Activated CD4-positive, alpha-beta T cell treated with anti-CD3 and anti-CD28 coated beads, Interleukin-2, amount 50 U/mL, for 4 hours (primary cell): ENCODE measurements at places on chromosomes 12 and 14.
A peak's percentile ranks its signal among the peaks of the same experiment; 100 is the strongest.

DNA sequence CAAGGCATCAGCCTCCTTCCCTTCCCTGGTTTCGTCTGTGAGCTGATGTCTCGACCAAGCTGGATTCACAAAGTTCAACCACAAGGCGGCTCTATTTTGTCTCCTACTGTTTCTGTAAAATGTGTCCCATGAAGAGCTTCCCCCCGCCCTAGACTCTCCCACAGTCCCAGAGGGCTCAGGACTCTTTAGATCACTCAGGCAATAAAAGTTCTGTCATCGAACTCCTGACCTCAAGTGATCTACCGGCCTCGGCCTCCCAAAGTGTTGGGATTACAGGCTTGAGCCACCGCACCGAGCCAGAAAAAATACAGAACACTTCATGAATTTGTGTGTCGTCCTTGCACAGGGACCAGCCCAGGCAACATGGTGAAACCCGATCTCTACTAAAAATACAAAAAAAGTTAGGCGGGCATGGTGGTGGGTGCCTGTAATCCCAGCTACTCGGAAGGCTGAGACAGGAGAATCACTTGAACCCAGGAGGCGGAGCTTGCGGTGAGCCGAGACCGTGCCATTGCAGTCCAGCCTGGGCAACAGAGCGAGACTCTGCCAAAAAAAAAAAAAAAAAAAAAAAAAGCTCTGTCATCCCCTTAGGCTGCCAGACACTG lies 149.4 kb downstream of the BCL11B start:
- DNase-seq, result no peak

GRCh38 chr14:58912287-58912686 lies 274.5 kb downstream of the DACT1 start:
- no peak for DNase-seq

GRCh38 chr12:133217219-133217618 lies 18.5 kb downstream of the ANHX start:
- DNase-seq, result no peak

- no peak for DNase-seq
These were observed 113.5 kb downstream of the SCARB1 start for GRCh38 chr12:124750149-124750656.

DNA sequence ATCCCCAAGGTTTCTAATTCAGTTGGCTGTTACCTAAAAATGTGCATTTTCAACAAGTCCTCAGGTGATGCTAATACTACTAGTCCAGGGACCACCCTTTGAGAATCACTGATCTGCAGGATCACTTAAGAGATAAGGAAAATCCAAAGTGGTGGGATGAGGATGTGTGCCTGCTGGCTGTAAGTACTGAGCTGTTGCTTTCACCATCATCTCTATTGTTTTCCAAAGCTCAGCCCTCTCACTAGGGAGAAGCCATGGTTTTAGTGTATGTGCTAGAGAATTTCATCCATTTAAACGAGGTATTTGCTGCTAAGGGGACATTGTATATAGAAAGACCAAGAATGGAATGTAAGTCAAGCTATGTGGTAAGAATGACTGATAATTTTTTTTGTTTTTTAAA lies 202.3 kb downstream of the KIF21A start:
- DNase-seq, result no peak

GRCh38 chr12:89075880-89076540 lies 276.3 kb downstream of the DUSP6 start:
- no peak for DNase-seq

- DNase-seq, result no peak
These were observed 46.9 kb upstream of the IGF1 start for GRCh38 chr12:102527171-102527720.

DNA sequence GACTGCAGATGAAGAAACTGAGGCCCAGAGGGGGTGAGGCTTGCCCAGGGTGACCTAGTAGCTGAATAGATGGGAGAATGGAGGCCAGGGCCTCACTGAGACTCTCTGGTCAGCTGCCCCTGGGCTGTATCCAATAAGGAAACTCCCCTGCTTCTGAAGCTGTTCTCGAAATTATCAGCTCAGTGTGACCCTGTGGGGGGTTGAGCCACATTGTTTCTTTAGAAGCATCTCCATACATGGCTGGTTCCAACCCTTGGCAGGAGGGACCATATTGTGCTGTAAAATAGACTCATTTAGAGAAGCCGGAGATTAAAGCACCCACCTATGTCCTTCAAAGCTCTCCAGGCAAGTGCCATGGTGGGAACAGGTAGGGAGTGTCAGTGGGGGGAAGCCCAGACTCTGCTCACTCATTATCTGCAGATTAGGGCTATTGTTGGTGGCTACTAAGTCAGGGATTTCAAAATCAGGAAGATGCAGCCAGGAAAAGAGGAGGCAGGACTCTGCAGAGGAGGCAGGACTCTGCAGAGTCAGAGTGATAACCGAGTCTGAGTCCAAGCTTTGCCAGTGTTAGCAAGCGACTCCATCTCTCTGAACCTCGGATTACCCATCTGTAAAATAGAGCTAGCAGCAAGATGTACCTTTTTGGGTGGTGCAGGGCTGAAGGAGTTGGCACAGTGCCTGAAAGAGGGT lies 3.5 kb downstream of the SERPINA5 start:
- no peak for DNase-seq

DNA sequence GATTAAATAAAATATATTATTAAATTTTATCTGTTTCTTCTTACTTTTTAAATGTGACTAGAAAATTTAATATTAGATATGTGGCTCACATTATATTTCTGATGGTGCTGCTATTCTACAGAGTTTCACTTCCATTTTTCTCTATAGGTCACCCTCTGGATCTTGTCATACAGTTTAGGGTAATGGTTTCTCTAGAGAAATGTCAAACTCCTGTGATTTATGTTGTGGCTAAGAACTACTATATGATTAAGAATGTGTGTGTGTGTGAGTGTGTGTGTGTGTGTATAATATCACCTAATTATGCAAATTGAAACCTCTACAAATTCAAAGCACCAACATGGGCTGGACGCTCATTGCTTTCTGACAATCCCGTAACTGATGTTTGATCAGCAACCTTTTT lies 325.9 kb downstream of the ADAMTS20 start:
- DNase-seq, result no peak

DNA sequence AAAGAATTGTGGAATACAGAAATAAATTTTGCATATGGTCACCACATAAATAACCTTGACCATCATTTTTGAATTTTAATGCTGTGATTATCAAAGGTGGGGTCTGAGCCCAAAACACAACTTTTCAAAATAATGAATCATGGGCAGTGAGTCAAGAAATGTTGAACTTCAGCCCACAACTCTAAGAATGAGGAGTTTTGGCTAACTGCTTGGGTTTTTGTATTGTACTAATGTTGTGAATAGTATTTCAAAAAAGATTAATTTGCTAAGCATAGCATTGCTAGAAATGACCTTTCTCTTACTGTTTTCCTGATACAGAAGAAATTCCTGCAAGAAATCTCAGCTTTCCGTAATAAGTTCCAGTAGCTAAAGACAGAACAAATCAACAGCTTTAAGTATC lies 24.4 kb upstream of the YARS2 start:
- no peak for DNase-seq

DNA sequence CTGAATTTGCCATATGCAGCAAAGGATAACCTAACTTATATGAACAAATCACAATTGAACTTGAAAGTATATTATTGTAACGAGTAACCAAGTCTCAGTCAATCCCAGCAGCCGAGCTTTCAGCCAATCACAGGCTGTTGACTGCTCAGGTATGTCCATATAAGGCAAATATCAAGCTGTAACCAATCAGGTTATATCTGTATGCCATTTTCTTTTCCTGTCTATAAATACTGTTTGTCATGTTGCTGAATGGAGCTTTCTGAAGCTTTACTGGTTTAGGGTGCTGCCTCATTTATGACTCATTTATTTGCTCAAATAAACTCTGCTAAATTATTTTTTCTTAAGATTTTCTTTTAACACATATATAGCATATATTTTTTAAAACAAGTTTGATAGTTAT lies 1059.5 kb downstream of the GALC start:
- DNase-seq, result no peak

DNA sequence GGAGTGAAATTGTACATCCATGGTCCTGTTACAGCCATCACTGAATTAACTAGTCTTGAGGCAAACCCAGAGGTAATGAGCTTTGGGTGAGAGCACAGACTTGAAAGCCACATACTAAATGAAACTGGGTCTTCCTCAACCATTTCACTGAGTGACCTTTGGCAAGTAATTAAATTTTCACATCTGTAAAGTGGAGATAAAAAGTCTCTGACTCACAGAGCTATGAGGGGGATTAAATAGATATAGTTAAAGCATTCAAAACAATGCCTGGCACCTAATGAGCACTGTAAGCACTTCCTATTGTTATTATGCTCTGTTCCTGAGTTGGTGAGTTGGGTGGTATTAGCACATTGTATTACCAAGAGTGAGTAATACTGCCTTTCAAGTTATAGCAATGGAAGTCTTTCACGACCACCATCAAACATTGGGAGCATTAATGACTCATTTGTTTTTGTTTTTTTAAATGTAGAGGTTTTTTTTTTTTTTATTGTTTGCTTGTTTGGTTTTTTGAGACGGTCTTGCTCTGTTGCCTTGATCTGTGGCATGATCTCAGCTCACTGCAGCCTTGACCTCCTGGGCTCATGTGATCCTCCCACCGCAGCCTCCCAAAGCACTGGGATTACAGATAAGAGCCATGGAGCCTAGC lies 12.5 kb upstream of the STRN3 start:
- DNase-seq, result no peak

GRCh38 chr12:1668833-1669543 lies 21.9 kb upstream of the ADIPOR2 start:
- DNase-seq, result no peak

DNA sequence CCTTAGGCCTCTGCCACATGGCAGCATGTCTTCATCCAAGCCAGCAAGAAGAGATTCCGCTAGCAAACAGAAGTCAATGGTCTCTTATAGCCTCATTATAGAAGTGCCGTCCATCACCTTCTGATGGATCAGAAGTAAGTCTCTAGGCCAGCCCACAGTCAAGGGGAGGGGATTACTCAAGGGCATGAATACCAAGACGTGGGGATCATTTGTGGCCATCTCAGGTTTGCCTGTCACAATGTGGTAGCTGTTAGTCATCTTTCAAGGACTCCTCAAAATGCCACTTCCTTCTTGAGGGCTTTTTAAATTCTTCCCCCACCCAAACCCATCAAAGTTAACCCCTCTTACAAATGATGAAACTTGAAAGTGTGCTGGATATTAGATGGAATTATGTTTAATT lies 8.1 kb upstream of the ADCY6 start:
- DNase-seq, result no peak

GRCh38 chr12:42686514-42687172 lies 97.1 kb upstream of the PRICKLE1 start:
- DNase-seq, result no peak

DNA sequence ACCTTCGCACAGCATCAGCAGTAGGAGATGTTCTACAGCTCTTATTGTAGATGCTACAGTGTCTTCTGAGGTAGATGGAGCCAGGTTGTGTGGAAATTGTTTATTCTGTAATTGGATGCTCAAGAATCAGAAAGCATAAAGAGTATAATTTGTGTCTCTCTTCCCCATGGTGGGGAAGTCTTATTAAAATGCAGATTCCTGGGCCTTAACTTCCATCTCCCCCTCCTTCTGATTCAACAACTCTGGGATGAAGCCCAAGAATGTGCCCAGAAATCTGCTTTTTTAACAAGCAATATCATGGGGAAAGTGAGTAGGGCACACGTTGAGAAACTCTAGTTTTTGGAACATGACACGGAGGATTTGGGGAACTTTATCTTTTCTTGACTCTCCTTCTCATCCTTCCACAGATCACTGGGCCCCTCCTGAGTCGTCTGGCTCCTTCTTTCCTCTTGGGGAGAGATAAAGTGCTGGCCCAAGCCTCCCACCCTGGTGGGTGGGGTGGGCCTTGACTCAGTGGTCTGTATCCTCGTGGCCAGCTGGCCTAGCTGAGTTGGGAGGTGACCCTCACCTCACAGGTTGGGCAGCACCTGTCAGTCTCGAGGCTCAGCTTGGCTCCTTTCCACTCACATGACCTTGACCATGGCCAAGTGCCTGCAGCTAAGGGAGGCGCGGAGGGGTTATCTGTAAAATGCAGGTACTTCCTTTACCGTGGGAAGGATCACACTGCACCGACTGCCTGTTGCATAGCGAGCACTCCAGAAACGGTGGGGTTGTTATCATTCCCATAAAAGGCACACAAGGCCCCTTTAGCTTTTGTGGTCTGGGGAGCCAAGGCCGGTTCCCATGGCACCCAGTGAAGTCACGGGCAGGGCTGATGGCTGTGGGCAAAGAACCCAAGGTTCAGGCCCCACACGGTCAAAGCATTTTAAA lies 141.9 kb downstream of the CHST11 start:
- DNase-seq, result no peak

DNA sequence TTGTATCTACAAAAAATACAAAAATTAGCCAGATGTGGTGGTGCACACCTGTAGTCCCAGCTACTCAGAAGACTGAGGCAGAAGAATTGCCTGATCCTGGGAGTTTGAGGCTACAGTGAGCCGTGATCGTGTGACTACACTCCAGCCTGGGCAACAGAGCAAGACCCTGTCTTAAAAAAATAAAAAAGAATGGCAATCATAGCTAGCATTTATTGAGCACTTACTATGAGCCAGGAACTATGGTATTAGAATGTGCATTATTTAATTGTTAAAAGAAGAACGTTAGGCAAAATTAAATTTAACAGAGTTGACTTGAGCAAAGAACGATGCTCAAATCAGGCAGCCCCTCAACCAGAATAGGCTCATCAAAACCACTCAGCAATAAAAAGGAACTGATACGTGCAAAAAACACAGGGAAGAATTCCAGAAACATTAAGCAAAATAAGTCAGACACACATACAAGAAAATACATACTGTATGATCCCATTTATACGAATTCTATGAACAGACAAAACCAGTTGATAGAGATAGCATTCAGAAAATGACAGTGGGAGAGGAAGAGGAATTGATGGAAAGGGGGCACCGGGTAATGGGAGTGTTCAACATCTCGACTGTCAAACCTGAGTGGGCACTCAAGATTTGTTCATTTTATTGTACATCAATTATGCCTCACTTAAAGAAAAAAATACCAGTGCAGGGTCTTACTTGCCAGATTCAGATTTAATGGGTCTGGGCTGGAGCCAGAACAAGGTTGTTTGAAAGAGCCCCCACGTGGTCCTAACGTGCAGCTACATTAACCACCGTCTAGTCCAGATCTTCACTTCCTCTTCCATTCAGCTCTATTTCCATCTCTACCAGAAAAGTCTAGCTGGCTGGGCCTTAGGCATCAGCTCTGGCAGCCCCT lies 8.0 kb downstream of the SCNN1A start:
- DNase-seq, result peak; percentile 38

DNA sequence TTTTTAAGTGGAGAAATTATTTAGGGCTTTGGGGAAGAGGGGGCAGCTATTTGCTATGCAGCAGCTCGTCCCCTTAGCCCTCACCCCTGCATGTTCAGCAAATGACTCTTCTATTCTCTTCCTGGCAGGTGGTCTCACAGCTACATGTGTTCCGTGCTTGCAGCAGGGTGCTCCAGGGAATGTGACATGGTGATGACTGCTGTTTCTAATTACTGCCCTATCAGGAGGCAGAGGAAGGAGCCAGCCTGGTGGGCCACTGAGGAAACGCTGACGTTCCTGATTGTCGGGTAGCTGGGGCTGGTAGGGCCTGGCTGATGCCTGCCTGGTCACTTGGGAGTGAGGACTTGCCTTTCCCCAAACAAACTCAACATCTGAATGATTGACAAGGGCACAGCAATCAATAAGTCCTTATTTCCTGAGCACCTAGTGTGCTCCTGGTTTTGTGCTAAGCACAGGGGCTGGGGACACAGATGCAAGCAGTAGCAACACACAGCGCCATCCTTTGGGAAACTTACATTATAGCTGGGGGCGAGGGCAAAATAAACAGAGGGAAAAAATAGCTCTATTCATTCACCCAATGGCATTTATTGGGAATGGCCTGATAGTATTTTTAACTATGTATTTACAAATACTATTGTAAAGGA lies 377.8 kb downstream of the FUT8 start:
- no peak for DNase-seq

- DNase-seq, result no peak
These were observed 6.3 kb downstream of the METAP2 start for GRCh38 chr12:95480230-95480629.
